ENCODE measurements at places on chromosomes 3 and 15.

GRCh38 chr15:72062319-72062718, 55.6 kb downstream of the MYO9A start:
- no peak for DNase-seq

GRCh38 chr3:100006570-100007271, 107.6 kb downstream of the FILIP1L start:
- no peak for DNase-seq

DNA sequence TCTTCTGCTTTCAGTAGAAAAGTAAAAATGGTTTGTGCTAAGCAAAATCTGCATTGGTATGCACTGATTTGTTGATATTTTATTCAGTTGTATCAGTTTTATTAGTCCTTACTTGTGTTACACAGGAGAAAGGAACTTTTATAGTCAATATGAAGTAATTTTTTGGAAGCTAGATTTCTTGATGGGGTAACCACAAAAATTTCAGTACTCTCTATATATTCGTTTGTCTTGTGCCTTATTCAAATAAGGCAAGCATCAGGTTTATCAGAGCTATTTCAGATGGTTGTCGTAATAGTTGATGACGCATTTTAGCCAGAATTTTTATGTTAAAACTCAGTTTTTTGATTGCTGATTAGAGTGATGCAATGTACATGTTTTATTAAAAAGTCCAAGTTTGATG, 50.7 kb upstream of the NIPA1 start:
- DNase-seq: no peak

GRCh38 chr15:85750319-85751290, 44.1 kb downstream of the KLHL25 start:
- DNase-seq: no peak

DNA sequence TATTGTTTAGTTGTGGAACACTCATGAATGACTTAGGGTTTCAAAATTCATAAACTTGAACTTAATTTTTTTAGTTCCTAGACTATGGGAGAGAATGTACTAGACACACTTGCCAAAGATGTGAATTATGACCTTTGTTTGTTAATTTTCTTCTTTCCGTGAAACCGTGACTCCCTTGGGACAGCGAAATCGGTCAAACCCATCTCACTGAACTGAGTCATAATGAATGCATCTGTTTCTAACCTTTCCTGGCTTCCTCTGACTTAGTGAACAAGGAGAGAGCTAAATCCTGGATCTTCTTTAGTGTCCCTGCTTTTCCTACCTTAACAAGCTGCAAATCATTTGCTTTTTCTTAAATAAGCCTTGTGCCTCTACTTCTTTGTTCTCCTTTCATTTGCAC, 85.5 kb downstream of the LARS2 start:
- no peak for DNase-seq

DNA sequence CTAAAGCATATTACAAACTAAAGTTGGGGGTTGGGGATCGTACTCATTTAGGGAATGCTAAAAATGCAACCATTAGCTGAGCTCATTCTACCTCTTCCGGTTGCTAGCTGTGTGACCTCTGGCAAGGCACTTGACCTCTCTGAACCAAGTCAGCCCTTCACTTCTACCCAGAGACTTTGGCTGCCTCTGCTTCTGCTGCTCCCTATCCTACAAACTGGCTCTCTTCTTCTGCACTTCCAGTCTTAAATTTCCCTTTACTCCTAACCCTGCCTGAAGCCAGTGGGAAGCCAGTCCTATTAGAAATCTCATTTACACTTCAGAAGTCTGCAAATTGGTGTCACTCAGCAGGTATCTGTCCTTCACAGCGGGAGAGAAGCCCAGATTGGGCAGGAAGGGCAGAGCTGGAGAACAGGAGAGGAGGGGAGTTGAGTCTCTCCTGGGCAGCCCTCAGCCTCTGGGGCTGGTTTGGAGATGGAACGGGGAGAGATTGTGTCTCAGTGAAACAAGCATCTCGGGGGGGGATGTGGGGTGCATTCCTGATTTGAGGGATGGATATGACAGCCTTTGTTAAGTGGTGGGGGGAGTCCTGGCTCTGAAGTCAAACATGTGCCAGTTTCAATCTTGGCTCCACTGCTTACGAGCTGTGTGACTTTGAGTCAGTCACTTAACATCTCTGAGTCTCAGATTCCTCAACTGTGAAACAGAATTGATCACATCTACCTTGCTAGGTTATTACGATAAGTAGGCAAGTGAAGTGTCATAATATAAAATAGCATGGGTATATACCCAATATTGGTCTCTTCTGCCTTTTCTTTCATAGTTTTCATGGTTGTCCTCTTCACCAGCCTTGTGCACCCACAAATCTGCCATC, 7.8 kb upstream of the AEN start:
- DNase-seq: no peak

DNA sequence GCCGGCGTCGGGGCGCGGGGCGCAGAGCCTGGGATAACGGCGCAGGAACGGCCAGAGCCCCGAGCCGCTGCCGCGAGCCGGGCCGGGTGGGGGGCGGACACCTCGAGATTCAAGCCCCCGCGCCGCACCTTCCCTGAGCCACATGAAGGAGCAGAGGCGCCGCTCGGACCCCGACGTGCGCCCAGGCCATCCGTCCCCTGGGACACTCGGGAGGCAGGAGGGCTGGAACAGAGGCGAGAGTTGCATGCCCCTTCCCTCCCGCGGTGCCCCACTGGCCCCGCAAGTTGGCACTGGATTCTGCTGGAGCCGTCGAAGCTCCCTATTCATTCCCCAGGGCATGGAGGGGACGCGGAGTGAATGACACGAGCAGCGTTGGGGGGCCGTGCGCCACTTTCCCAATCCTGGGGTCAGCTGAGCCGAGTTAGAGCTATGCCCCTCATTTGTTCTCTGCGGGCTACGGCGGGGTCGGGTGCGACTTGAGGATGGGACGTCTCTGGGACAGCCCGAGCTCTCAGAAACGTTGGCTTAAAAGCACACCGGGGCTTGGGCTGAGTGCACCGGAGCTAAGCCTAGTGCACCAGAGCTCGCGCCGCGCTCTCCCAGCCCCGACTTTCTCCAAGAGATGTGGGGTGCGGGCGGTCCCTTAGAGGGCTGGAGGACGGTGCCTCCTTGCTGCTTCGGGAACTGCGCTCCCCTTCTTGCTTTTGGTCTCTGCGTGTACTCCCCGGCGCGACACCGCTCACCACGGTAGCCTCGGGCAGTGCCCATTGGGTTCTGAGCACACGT, 588 bp downstream of the SLC6A1 start:
- no peak for DNase-seq

DNA sequence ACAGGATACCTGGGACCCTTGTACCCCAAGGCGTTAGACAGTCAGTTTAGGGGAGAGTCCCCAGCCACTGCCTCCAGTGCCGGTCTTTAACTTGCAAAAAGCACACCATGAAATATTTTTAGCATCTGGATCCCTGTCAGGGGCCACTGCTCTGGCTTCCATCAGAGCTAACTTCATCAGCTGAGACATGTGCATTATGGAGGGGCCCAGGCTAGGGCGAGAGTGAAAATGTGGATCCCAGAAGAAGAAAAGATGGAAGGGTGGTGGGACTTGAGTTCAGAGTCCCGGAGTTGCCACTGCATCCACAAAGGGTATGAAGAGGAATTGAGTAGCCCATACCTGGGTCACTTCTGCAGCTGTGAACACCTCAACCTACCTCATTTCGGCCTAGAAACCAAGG, 23.5 kb upstream of the SPATA12 start:
- no peak for DNase-seq

GRCh38 chr3:157231071-157231470, 71.1 kb upstream of the CCNL1 start:
- DNase-seq: no peak

DNA sequence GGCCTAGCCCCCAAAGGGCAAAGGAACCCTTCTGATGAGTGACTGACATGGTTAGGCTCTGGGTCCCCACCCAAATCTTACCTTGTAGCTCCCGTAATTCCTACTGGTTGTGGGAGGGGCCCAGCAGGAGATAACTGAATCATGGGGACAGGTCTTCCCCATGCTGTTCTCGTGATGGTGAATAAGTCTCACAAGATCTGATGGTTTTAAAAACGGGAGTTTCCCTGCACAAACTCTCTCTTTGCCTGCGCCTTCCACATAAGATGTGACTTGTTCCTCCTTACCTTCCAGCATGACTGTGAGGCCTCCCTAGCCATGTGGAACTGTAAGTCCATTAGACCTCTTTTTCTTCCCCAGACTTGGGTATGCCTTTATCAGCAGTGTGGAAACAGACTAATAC, 16.9 kb downstream of the TKT start:
- no peak for DNase-seq

DNA sequence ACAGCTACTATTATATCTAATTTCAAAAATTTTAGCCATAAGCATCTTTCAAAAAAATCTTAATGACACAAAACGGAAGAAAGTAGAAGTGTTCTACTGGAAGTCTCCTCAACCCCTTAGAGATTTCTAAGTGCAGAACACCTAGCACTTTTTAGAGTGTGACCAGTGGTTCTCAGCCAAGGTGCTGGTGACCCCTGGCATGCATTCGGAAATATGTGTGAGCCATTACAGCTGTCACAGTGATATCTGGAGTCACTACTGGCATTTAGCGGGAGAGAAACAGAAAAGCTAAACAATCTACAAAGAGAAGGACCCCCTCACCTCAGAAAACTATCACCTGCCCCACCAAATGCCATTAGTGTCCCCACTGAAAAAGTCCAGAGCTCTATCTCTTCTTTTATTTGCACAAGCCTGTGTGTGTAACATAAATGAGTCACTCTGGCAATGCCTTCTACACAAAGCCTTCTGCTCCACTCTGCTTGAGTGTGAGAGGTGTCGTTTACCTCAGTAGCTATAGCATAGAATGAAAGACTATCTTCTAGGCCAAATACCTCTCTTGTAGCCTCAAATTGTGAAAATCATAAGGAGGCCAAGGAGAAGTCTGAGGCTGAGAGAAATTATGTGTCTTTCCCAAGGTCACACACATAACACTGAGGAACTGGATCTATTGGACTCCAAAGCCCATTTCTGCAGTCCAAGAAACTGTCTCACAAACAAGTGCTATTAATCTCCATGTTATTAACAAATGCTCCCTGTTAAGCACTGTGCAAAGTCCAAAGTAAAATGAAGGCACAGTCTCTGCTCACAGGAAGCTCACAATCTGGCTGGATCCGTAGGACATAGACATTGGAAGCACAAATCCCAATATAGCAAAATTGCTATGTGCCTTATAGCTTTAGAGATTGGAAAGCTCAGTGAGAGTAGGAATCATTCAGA, 28.5 kb upstream of the KCNMB2 start:
- DNase-seq: no peak

GRCh38 chr3:125395091-125395490, 20.0 kb upstream of the ZNF148 start:
- no peak for DNase-seq

- no peak for DNase-seq
Observed at GRCh38 chr3:38549957-38550840, 54.1 kb downstream of the EXOG start.

DNA sequence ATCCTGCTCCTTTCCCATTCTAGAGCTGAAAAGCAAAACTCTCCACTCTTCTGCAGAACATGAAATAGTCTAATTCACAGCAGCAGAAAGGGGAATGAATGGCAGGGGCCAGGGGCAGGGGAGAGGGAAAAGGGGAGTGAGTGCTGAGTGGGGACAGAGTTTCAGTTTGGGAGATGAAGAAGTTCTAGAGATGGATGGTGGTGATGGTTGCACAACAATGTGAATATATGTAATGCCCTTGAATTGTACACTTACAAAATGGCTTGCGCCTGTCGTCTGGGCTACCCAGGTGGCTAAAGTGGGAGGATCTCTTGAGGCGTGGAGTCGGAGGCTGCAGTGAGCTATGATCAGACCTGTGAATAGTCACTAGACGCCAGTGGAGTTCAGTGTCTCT, 78.5 kb upstream of the MEF2A start:
- no peak for DNase-seq

DNA sequence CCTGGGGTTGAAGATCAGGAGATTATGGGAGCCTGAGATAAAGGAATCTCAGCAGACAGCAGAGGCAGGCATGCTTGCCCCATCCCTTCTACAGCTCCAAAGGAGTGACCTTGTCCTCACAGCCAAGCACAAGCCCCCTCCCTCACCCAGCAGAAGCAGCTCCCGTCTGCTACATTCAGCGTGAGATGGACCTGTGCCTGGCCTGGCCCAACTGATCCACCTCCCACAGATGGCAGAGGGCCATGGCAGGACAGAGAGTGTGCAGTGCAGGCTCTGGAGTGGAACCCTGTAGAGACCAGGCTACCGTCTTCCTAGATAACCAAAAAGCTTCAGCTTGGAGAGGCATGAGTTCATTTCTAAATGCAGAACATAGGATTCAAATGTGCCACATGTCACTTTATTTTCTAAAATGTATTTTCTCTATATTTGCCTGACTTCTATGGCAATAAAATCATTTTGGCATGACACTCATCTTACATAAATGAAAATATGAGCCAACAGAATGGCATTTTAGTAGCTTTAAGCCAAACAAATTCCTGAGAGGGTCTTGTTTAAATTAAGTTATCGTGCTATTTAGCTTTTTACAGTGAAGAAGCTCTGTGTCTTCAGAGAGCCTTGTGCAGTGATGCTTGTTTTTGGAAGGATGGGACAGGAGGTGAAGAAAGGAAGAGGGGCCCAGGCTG, 43.7 kb downstream of the SLC12A8 start:
- no peak for DNase-seq

GRCh38 chr3:179265092-179265491, 14.2 kb upstream of the KCNMB3 start:
- DNase-seq: no peak

GRCh38 chr15:39125904-39126303, 455.0 kb upstream of the THBS1 start:
- no peak for DNase-seq

DNA sequence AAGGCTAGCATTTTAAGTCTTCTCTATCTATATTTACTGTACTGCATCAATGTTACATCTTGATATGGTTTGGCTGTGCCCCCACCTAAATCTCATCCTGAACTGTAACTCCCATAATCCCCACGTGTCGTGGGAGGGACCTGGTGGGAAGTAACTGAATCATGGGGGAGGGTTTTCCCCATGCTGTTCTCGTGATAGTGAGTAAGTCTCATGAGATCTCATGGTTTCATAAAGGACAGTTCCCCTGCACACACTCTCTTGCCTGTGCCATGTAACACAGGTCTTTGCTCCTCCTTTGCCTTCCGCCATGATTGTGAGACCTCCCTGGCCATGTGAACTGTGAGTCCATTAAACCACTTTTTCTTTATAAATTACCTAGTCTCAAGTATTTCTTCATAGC, 161.5 kb downstream of the TBC1D5 start:
- DNase-seq: no peak

DNA sequence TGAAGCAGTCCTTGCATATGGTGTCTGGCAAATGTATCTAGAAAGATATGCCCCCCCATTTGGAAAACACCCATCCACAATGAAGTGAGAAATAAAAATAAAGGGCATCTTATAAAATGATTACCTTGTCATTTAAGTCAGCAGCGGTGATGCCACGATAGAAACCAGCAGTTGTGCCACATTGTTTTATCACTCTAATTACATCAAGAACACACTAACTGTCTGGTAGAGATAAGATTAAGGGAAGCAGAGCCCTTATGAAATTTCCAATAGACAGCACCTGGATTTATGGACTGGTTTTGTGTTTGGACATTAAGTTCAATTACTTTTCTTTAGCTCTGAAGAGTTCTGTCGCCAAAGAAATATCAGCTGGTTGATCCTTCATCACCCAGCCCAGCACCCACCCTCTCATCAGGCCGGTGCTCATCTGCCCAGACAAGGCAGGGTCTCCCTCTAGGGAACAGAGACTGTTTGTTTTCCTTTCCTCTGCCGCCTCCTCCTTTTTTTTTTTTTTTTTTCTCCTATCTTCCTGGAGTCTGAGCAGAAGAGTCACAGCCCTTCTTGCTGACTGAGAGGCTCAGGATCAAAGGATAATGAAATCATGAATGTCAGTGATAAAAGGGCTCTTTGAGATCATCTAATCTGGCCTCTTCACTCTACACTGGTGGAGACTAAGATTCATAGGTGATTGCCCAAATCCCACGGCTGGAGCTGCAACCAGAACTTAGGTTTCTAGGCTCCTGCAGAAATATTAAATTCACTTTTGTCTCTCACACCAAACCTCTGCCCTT, 464.1 kb downstream of the NTRK3 start:
- no peak for DNase-seq
